ENCODE measurements at places on chromosomes 5 and 9.

GRCh38 chr9:2026220-2026997, 11.3 kb downstream of the SMARCA2 start:
- DNase-seq: no peak

- DNase-seq: no peak
Observed at GRCh38 chr9:125986966-125987365, 239.8 kb downstream of the PBX3 start.

DNA sequence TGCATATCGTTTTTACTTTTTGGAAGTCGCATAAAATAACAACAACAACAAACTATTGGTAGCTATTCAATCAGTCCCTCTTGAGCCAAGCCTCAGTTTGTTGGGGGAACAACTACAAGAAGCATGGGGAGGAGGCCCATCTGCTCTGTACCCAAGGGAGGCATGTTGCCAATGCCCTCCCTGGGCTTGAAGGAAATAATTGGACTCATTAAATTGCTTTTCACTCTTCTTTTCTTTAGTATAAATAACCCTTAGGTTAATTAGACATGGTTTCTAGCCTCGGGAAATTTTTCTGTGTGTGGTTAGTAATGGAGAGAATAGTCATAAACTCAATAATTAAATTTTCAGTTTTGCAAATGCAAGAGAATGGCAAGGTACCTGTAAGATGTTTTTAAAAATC, 500.7 kb downstream of the TLE4 start:
- DNase-seq: no peak

DNA sequence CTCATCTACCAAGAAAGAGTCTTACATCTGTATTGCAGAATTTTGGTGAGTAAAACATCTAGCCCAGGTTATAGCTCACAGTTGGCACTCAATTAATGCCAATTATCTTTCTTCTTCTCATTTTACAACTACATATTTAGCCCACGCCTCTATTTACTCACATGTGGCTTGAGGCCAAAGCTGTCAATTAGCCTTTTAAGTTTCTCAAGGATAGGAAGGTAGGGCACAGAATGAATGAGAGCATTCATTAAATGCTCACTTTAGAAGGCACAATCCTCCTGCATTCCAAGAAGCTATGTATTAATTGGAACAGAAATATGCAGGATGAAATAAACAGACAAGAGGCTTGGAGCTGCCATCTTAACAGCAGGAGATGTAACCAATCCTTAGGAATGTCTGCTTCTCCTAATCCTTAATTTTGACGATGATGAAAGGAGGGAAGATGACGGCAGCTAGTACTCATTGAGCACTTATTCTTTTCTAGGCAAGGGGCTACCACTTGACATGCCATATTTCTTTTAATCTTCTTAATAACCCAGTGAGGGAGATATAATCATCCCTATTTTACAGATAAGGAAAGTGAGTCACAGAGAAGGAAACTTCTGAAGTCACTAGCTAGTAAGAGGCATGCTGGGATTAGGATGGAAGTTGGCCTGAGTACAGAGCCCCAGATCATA, 30.8 kb upstream of the PANK3 start:
- no peak for DNase-seq

- DNase-seq: no peak
Observed at GRCh38 chr9:94657021-94657725, 17.9 kb upstream of the FBP1 start.

DNA sequence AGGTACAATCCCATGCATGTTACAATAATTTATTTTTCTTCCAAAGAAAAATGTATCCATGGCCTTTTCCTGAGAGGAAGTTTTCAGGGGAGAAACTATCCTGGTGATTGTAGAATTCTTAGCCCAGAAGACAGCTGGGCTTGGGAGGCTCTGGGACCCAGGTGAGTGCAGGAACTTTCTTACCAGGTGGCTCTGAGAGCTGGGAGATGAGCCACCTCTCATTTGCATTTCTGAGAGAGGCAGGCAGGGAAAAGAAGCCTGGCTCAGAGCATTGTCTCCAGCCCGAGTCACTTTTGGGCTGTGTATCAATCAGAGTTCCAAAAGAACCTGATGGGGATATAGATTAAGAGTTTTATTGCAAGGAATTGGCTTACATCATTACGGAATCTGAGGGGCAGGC, 52.7 kb downstream of the ALG2 start:
- DNase-seq: no peak

DNA sequence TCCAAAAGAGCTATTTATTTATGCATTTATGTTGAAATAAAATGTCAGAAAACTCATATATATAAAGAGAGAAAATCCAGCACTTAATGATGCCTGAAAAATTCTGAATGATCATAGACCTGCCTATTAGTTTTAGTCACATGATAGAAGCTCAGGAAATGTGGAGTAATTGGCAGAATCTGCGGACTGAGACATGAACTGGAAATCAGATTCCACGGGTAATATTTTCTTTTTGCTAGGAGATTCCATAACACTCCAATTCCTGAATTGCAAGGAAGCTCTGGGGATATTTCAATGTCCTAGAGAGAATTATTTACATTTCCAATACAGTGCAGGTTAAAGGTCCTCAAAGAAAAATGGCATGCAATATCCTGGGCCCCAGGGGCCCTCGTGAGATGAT, 778.8 kb downstream of the SEMA5A start:
- DNase-seq: no peak

GRCh38 chr5:132394667-132395259, 25.3 kb downstream of the SLC22A5 start:
- DNase-seq: no peak

GRCh38 chr9:124835026-124835557, 18.2 kb upstream of the WDR38 start:
- DNase-seq: peak; percentile 91

DNA sequence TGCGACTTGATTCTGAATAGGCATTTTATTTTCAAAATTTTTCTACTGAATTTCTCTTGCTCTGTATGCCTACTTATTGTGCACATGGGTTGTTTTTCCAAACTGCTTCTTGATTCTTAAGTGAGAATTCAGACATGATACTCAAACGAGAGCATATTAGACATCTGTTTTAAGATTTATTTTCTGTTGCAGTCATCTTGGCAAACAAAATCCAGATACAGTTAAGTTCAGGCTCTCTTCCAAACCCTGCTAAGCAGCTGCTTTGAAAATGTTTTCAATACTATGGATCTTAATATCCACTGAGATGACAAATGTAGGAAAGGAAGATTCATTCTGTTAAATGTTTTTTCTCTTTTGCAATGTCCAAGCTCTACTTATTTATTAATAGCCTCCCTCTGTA, 4.5 kb downstream of the TMEM215 start:
- no peak for DNase-seq

GRCh38 chr9:89021154-89021803, 30.0 kb downstream of the S1PR3 start:
- DNase-seq: no peak

DNA sequence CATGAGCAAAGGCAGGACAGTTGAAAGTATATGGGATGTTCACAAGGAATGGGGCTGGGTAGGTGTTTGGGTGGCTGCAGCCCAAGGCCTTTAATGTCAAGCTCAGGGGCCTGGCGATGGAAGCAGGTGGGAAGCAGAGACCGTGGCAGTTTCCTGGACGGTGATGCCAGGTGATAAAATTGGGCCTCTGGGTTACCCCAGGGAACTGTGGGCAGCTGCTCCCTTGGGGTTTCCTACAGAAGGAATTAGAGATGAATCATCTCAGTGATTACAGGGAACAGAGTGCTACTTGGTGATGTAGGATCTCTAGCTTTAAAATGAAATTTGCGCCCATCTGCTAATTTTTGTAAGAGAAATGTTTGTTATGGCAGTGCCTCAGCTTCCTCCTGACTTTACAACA, 39.2 kb downstream of the TSTD2 start:
- DNase-seq: no peak

DNA sequence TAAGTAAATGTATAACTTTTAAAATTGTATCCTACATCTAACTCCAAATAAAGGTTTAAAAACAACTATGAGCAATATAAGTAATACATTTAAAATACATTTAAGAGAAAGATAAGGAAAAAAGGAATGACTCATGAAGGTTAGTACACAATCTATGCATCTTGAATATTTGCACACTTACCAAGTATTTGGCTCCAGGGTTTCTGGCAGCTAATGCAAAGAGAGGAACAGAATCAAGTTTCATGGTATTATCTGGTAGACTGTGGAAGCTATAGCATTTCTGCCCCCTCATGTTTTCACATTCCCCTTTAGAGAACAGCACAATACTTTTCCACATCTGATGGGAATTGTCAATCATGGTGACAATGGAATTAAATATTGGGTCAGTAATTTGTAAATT, 132.1 kb downstream of the COX7C start:
- no peak for DNase-seq

- DNase-seq: no peak
Observed at GRCh38 chr5:77294185-77294584, 83.7 kb downstream of the PDE8B start.

DNA sequence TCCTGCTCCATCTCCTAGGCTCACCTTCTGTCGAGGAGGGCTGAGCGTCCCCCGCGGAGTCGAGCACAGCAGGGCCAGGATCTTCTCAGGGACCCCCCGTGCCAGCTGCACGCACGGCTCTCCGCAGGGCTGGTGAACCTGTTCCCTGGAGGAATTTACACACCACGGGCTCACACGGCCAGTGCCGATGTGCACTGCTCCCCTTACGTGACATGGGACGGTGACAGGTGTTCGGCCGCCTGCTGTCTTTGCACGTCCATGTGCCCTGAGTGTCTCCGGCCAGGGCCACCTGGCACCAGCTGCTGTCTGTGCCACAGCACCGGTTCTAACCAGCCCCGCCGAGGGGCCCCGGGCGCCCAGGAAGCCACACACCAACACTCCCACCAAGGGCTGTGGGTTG, 8.7 kb upstream of the AGPAT2 start:
- no peak for DNase-seq

- DNase-seq: peak; percentile 46
Observed at GRCh38 chr9:116543731-116544400, 143.2 kb upstream of the TRIM32 start.

DNA sequence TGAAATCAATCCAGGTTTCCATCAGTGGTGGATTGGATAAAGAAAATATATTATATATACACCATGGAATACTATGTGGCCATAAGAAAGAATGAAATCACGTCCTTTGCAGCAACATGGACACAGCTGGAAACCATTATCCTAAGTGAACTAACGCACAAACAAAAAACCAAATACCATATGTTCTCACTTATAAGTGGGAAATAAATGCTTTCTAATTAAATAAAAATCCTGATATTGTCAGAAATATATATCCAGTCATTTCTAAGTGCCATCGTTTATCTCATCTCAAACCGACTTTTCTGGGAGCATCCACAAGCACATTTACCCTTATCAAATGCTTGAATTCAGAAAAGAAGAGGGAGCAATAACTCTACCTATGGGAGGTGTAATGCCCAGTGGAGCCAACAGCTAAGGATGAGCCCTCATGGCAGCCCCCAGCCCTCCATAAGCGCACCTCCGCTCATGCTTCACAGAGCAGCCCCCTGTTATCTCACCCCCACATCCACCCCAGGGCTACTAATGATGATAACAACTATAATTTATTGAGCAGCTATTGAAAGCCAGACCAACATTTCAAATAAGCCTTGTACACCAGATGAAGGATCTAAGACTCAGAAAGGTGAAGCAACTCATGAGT, 101.7 kb upstream of the SPOCK1 start:
- no peak for DNase-seq

DNA sequence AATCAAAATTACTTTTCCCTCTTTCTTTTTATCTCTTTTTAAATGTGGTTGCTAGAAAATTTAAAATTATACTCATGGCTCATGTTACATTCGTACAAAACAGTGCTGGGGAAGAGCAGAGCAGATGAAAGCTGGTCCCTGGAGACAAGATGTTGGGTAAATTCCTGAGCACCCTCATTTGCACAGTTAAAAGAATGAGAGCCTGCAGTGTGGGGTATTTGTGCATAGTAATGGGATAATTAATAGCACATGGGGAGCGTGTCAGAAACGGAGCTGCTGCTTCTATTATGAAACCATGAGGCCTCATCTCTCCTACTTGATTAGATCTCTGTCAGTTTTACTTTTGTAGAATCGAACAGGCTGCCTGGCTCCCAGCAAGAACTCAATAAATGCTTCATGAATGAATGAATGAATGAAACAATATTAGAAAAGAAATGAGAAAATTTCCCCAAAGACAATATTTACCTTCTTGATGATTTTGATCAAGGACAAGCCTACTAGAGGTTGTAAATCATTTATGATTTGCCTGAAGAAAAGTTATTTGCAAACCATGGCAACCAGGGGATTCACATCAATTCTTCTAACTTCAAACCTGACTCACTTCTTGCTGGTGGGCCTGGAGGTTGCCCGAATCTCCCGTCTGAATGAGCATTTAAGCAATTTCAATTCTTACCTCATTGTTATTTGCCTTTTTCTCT, 177.2 kb upstream of the TUT7 start:
- no peak for DNase-seq

GRCh38 chr5:181187500-181188213, 17.3 kb downstream of the TRIM7 start:
- peak; percentile 79 for DNase-seq

DNA sequence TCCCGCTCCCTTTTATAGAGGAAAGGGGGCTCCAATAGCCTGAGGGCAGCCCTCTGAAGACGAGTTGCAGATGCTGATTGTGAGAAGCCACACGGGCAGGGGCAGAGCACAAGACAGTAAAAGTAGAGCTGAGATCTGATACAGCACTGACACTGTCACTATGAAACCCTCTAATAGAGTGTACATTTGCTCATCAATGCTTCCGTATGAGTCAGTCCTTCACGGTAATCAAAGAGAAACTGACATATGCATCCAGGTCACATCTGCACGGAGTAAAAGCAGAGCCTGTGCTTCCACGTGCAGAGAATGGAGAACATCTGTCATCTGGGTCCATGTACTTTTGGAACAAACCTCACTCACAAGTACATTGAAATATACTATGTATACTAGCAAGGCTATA, 60.6 kb upstream of the TMEM215 start:
- no peak for DNase-seq

DNA sequence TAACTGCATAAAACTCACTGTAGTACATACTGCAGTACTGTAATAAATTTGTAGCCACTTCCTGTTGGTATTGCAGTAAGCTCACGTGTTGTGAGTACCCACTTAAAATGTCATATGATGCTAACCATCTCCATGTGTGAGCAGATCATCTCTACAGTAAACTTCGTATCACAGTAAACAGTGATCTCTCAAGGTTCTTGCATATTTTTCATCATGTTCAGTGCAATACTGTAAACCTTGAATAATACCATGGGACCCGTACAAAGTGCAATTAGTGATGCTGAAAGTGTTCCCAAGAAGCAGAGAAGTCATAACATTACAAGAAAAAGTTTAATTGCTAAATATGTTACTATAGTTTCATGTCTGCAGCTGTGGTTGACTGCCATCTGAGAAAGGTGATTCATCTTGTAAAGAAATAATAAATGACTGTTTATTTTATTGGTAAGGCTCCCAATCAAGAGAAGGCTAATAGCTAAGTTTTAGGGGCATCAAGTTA, 253.8 kb upstream of the POU5F2 start:
- no peak for DNase-seq

DNA sequence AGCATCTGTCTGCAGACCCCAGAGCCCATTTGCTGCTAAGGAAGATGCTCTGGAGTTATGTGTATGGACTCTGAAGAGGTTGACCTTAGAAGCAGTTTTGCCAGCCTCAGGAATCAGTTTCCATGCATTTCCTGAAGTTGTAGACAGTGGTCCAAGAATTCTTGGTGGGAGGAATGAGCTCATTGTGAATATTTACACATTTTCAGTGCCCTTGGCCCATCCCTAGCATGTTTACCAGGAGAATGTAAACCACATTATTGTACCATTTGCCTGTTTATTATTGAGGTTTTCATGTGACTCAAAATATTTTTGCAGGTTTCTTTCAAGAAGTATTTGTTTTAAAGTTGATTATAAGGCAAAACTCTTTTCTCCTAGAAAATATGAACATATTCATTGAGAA, 93.8 kb downstream of the NXNL2 start:
- no peak for DNase-seq

GRCh38 chr9:34169125-34169524, 9.7 kb upstream of the UBAP1 start:
- DNase-seq: no peak
